ENCODE measurements at places on chromosomes 6 and 20. TPM values are rescaled to one million over a fixed set of nuclear protein-coding genes. Genes with fewer than 3 reads are reported as not detected.

- DNase-seq, result no peak
- H3K27ac ChIP-seq, result no peak overlapping the region
- peaks cover 2% of the 10 kb centered on the region for H3K27me3 ChIP-seq
- peaks cover 12% of the 10 kb centered on the region for H3K4me1 ChIP-seq
- no peaks in the 10 kb centered on the region for H3K36me3 ChIP-seq
Measured at GRCh38 chr6:170236131-170236836, 54.6 kb downstream of the DLL1 start.

- no peaks in the 10 kb centered on the region for H3K4me1 ChIP-seq
- H3K4me3 ChIP-seq, result no peak overlapping the region
- no peak overlapping the region for H3K27ac ChIP-seq
- DNase-seq, result no peak
- peaks cover 3% of the 10 kb centered on the region for H3K27me3 ChIP-seq
Measured at GRCh38 chr20:57868310-57868709, 158.5 kb upstream of the PMEPA1 start.

DNA sequence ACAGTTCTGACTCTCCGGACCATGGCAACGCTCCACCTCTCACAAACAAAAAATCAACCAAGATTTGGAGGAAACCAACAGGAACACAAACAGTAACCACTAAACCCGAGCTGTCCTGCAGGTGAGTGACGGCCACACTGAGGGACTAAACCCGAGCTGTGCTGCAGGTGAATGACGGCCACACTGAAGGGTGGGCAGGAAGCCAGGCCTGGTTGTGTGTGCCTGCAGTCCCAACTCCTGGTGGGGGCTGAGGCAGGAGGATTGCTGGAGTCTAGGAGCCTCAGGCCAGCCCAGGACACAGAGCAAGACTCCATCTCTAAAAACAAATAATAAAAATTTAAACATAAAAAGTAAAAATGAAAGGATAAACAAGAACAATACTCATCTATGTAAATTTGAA, 80.6 kb downstream of the TAF4 start:
- H3K27me3 ChIP-seq, result no peaks in the 10 kb centered on the region
- peaks cover 20% of the 10 kb centered on the region for H3K36me3 ChIP-seq
- H3K4me1 ChIP-seq, result no peaks in the 10 kb centered on the region

- H3K36me3 ChIP-seq, result peaks cover 33% of the 10 kb centered on the region
- no peak overlapping the region for H3K27ac ChIP-seq
- no peak overlapping the region for H3K4me3 ChIP-seq
- DNase-seq, result no peak
- H3K27me3 ChIP-seq, result no peaks in the 10 kb centered on the region
Measured at GRCh38 chr20:58444746-58445255, 55.8 kb downstream of the VAPB start.

DNA sequence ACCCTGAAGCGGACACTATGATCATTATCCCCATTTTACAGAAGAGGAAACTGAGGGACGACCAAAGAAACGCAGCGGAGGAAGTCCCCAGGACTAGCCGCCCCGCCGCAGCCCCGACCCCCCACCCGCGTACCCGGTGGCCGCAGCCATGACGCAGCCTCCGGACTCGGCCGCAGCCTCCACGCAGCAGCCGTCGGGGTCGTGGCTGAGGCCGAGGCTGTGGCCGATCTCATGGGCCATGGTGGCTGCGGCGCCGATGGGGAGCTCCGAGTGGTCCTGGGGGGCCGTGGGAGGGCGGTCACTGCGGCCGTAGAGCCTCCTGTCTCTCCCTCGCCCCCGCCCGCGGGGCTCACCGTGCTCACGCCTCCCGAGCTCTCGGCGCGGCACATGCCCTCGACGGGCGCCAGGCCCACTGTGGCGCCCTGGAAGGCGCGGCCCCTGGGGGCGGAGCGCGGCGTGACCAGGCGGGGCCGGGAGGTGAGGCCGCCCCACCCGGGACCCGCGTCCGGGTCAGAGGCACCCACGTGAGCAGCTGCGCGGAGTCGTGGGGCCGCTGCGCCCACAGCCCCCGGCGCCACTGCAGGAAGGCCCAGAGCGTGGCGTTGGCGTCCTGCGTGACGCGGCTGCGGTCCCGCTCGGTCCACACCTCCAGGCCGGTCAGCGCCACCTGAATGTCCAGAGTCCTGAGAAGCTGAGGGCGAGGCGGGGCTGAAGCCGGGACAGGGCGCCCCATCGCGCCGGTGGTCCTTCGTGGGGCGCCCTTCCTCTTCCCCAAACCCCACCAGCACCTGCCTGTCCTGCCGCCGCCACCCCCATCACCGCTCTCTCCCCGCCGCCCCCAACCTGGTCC, 8.4 kb downstream of the ADAM33 start:
- H3K4me3 ChIP-seq, result no peak overlapping the region
- H3K4me1 ChIP-seq, result peaks cover 5% of the 10 kb centered on the region
- H3K27ac ChIP-seq, result no peak overlapping the region
- peaks cover 56% of the 10 kb centered on the region for H3K27me3 ChIP-seq
- H3K36me3 ChIP-seq, result no peaks in the 10 kb centered on the region

DNA sequence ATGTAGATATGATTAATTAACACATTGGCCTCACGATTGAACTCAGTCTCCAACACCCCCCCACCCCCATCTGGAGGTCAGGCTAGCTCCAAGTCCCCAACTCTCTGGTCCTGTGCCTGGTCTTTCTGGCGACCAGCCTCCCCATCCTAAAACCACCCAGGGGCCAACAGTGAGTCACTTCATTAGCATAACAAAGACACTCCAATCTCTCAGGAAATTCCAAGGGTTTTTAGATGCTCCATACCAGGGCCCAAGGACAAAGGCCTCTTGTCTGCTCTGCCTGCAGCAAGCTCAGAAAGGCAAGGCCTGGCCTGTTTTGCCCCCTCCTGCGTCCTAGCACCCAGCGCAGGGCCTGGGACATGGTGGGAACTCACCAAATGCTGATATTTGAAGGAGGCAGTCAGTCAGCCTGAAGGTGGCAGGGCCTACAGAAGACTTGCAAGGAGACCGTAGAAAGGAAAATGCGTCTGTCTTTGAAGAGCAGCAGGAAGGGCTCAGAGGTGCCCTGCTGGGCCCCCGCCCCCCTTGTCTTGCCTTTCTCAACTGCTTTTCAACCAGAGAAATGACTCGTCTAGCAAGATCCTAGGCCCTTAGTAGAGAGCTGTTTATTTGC, 184.7 kb downstream of the CDH4 start:
- no peak overlapping the region for H3K4me3 ChIP-seq
- H3K27ac ChIP-seq, result peak overlapping the region; percentile 67
- peak; percentile 58 for DNase-seq
- H3K4me1 ChIP-seq, result peaks cover 5% of the 10 kb centered on the region

DNA sequence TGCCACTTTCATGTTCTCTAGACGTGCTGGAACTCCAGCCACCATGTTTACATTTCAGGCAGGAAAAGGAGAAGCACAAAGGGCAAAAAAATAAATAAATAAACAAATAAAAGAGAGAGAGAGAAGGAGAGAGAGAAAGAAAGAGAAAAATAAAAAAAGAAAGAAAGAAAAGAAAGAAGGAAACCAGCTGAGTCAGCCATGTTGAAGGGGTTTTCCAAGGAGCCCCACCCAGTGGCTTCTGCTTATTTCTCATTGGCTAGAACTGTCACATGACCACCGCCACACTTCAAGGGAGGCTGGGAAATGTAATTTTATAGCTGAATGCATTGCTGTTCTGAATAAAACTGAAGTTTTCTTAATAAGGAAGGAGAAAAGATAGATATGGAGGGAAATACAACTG, 71.1 kb downstream of the BFSP1 start:
- no peak overlapping the region for H3K27ac ChIP-seq
- H3K4me1 ChIP-seq, result no peaks in the 10 kb centered on the region
- no peak overlapping the region for H3K4me3 ChIP-seq

- no peak overlapping the region for H3K27ac ChIP-seq
- H3K4me1 ChIP-seq, result peaks cover 5% of the 10 kb centered on the region
- peaks cover 3% of the 10 kb centered on the region for H3K36me3 ChIP-seq
- no peak for DNase-seq
- no peaks in the 10 kb centered on the region for H3K27me3 ChIP-seq
- H3K4me3 ChIP-seq, result no peak overlapping the region
Measured at GRCh38 chr6:106094261-106094963, 8.3 kb downstream of the PRDM1 start.

- no peak overlapping the region for H3K4me3 ChIP-seq
- no peaks in the 10 kb centered on the region for H3K36me3 ChIP-seq
Measured at GRCh38 chr6:143215771-143216170, 155.1 kb downstream of the AIG1 start.

DNA sequence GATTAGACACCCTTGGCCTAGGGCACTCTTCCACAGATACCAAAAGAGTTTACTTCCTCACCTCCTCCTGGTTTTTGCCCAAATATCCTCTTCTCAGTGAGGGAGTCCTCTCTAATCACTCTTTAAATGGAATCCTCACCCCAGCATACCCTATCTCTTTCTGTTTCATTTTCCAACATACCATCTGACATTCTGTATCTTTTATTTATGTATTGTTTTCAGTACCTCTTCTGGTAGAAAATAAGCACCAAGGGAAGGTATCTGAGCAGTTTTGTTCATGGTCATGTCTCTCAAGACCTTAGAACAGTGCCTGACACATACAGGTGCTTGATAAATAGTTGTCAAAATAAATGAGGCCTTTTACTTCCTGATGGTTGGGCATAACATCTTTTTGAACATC, 55.1 kb downstream of the KIAA0408 start:
- H3K27ac ChIP-seq, result no peak overlapping the region
- H3K4me1 ChIP-seq, result 0 out of 2 replicates have a peak, but pooled peaks cover 2% of the 10 kb centered on the region
- H3K27me3 ChIP-seq, result no peaks in the 10 kb centered on the region
- DNase-seq, result no peak
- no peaks in the 10 kb centered on the region for H3K36me3 ChIP-seq

DNA sequence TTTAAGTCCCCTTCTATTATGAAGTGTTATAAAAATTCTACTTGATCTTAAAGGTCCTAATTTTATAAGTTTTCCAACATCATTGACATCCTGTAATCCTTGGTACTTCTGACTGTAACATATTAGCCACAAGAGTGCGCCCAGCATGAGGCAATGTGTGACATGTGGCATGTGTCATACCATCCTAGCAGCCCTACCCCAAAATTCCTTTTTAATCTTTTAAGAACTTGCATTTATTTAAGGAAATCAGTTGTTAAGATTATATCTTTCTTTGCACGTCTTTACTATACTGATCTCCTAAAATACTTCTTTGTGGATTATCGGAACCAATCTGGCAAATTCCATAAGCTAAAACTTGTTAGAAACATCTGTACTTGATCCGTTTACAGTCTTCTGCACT, 167.1 kb upstream of the SLC24A3 start:
- no peaks in the 10 kb centered on the region for H3K36me3 ChIP-seq
- H3K27ac ChIP-seq, result no peak overlapping the region
- H3K4me1 ChIP-seq, result no peaks in the 10 kb centered on the region

Gene NKX2-4
- total RNA-seq, result not detected

Gene LY6G5B
- total RNA-seq, result 2.2 TPM

Gene RIMS4
- not detected for total RNA-seq

Gene BPIFA1
- total RNA-seq, result not detected

Gene FERMT1
- 1.7 TPM for total RNA-seq

Gene AKAP12
- 176 TPM for total RNA-seq

Gene DNAJC5
- total RNA-seq, result 45.2 TPM

Gene OR2H1
- total RNA-seq, result not detected

Gene NKX2-2
- not detected for total RNA-seq
